ENCODE measurements at places on chromosomes 4 and X.

GRCh38 chr4:143356493-143356892 is 19.8 kb downstream of the GAB1 start:
- no peak for DNase-seq

- DNase-seq: no peak
Measured at GRCh38 chrX:68895778-68896177, 67.0 kb downstream of the EFNB1 start.

DNA sequence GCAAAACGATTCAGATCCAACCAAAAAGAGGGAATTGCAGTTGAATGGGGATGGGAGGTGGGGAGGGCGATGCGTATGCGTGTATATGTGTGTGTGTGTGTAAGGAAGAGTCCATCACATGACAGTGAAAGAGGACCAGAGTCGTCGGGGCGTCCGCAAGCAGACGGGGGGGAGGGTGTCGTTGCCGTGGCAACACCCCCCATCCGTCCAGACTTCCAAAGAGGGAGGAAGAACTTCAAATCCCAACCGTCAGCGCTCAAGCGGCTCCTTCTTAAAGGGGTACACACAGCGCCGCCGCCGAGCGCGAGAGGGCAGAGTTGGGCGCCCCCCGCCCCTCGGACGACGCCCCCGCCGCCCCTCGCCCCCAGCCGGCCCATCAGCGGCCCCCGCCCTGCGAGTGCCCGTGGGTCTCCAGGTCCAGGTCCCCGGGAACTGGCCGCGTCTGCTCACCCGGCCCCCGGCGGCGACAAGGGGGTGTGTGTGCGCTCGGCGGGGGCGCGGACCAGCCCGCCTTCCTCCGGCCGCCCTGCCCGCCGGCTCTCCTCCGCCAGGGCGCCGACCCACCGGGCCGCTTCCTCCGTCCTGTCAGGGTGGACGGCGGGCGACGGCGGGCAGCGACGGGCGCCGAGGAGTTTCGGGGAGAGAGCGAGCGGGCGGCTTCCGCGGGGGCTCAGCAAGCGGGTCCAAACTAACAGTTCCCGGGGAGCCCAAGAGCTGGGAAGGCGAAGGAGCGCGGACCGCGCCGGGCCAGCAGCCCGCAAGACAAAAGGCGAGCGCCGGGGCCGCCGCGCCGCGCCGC is 685 bp downstream of the LCORL start:
- peak; percentile 31 for DNase-seq

DNA sequence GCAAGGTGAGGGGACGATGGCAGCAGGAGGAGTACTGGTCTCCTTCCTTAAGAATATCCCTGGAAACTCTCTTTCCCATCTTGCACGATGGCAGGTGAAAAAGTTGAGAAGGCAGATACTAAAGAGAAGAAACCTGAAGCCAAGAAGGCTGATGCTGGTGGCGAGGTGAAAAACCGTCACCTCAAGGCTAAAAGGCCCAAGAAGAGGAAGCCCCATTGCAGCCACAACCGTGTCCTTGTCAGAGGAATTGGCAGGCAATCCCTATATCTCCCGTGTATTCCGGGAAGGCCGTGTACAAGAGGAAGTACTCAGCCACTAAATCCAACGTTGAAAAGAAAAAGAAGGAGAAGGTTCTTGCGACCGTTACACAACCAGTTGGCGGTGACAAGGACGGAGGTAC is 40.0 kb downstream of the CRLF2 start:
- DNase-seq: no peak

DNA sequence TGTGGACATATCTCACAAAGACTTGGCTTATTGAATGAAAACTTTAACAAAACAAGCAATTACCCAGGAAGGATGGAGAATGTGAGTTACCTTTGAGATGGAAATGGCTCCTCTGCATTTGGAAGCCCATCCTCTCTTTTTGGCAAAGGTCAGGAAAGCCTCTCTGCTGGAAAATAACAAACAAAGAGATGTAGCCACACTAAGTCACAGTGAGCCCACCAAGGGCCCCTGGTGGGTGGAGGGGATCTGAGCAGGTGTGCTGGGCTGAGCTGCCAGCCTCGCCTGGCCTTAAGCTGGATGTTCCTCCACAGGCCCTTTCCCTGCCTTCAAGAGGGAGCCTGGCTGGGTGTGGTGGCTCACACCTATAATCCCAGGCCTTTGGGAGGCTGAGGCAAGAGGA is 269.2 kb downstream of the HNRNPD start:
- no peak for DNase-seq

GRCh38 chr4:78592088-78592783 is 40.7 kb downstream of the ANXA3 start:
- no peak for DNase-seq

DNA sequence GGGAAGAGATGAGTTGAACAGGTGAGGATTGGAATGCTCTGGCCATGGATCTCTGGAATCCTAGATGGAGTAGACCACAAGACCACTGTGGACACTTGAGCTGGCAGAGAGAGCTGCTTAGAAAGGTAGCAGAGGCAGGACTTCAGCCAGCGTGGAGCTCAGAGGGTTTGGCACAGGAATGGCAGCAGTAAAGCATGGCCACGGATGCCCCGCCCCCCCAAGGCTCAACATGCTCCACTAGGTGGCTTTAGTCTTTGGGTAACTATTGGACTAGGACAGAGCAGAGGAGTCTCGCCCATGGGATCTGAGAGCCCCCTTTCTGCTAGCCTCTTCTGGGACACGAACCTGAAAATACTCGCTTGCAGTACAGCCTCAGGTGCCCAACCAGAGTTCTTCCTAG is 150.1 kb upstream of the NEIL3 start:
- no peak for DNase-seq

- no peak for DNase-seq
Measured at GRCh38 chr4:71210823-71211222, 128.0 kb upstream of the SLC4A4 start.

- no peak for DNase-seq
Measured at GRCh38 chr4:133929531-133930239, 271.9 kb downstream of the PABPC4L start.

GRCh38 chr4:84032372-84032771 is 466.7 kb downstream of the NKX6-1 start:
- DNase-seq: no peak

DNA sequence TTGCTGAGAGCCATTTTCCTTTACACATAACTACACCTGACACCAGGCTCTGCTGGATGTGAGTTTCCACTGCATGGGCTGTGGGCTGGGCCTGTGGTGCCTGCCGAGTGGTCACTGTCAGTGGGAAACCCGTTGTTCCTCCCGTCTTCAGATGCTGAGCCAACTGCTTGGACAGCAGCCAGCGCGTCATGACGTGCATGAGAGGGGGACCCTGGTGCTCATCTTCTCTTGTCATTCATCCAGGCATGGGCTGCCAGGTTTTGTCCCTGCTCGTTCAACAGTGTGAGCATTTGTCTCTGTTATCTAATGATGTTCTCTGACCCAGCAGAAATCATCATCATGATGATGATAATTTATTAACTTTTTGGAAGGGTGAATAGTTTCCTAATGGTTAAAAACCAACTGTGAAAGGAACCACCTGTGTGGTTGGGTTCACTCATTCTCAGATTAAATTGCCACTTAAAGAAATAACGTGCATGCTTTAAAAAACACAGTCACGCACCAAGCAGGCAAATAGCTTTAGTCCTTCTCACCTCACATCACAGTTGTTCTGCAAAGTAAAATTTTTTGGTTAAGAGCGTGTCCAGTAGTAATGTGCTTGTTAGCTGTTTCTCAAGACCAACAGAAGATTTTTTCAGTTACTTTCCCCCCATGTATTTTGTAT is 19.9 kb upstream of the CLDN34 start:
- DNase-seq: no peak

DNA sequence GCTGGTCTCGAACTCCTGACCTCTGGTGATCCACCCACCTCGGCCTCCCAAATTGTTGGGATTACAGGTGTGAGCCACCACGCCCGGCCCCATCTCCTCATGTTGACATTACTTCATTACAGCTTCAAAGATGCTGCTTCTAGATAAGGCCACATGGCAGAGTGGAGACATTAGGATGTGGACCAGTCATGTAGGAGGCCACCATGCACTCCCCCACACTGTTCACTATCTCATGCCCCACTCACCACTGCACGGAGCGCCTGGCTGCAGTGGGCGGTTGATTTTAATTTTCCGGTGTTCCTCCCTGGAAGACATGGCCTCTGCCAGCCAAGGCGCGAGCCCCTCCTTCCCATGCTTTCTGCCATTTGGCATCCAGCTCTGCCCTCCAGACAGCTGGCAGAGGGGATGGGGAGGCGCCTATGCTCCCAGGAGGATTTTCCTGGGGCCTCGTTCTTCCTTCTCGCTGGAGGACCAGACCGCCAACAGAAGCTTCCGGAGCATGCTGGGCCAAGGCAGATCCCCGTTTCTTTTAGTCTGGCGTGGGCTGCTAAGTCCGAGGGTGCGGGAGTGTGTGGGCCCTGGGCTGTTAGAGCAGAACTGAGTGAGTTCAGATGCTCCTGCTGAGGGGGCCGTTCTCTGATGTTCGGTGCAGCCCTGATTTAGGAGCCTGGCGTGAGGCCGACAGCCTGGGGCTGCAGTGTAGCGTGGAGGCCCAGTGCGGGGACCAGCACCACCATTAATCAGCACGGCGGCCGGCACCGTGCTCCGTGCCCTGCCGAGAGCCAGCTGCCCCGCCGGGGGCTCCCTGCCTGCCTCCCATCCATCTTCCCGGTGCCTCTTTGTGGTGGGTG is 93.1 kb downstream of the SORCS2 start:
- DNase-seq: no peak

DNA sequence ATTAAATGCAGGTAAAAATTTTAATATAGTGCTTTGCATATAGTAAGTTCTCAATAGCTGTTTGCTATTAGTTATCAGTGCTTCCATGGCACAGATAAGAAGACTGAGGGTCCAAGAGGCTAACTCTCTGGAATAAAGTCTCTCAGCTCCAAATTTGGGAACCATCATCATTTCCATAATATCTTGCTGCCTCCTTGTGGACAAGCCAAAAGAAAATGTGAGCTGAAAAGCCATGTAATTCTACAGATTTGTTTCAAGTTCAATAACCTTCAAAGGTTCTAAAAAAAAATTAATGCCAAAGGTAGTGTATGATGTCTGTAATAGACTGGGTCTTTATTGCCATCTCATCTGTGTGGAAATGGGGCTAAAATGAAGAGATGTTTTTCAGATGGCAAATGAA is 136.9 kb upstream of the VCX start:
- DNase-seq: no peak

- DNase-seq: no peak
Measured at GRCh38 chrX:23883737-23884354, 23.9 kb downstream of the APOO start.

- no peak for DNase-seq
Measured at GRCh38 chrX:129247642-129248041, 275.6 kb downstream of the SMARCA1 start.

GRCh38 chr4:3285558-3286334 is 7.1 kb upstream of the RGS12 start:
- DNase-seq: peak; percentile 77
